ENCODE measurements at places on chromosomes 6 and 20.

DNA sequence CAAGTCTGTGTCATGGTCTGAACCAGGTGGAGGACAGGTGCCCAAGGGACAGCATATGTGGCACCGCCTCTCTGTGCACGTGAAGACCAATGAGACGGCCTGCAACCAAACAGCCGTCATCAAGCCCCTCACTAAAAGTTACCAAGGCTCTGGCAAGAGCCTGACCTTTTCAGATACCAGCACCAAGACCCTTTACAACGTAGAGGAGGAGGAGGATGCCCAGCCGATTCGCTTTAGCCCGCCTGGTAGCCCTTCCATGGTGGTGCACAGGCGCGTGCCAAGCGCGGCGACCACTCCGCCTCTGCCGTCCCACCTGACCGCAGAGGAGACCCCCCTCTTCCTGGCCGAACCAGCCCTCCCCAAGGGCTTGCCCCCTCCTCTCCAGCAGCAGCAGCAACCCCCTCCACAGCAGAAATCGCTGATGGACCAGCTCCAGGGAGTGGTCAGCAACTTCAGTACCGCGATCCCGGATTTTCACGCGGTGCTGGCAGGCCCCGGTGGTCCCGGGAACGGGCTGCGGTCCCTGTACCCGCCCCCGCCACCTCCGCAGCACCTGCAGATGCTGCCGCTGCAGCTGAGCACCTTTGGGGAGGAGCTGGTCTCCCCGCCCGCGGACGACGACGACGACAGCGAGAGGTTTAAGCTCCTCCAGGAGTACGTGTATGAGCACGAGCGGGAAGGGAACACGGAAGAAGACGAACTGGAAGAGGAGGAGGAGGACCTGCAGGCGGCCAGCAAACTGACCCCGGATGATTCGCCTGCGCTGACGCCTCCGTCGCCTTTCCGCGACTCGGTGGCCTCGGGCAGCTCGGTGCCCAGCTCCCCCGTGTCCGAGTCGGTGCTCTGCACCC is 109.5 kb upstream of the RAB32 start:
- DNase-seq: no peak

- no peak for DNase-seq
Measured at GRCh38 chr20:21613512-21613911, 92.0 kb upstream of the PAX1 start.

DNA sequence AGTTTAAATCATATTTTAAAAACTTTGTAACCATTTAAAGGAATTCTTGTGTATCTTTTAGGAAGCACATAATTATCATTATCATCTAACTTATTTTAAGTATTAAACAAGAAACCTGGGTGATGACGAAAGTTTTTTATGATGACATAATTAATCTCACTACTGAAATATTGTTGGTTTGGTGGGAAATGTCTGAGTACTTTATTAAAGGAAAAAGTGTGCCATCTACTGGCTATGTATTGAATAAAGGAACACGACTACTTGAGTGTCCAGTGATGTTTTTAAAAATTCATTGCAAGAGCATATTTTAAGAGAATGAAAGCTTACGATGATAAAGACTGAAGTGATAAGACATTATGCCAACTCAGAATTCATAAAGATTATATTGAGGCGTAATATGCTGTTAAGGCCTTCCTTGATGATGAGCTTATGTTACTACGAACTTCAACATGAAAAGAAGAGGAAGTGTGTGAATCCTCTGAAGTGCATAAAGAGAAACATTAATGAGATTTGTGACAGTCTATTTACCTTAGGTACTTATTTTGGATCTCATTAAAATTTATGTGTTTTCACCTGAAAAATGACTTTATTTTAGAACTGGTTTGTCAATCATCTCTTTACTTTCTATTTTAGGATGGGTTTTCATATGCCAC is 12.0 kb upstream of the TRMT11 start:
- DNase-seq: peak; percentile 61

DNA sequence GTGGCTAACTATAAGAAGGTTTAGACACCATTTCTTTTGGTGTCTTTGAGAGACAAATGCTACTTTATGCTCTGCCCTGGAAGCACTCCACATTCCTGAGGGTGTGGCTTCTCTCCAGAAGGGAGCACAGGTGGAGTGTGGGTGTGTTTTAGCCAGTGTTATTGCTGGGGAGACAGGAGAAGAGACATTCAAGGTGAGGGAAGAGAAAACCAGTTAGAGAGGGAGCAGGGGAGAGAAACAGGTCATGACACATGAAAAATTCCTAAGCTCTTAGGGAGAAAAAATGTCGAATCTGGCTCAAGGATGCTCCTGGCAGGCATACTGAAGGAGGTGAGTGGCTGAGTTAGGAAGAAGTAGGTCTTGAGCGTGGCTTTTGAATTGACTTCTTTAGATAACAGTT is 292.8 kb downstream of the CLIC5 start:
- no peak for DNase-seq

DNA sequence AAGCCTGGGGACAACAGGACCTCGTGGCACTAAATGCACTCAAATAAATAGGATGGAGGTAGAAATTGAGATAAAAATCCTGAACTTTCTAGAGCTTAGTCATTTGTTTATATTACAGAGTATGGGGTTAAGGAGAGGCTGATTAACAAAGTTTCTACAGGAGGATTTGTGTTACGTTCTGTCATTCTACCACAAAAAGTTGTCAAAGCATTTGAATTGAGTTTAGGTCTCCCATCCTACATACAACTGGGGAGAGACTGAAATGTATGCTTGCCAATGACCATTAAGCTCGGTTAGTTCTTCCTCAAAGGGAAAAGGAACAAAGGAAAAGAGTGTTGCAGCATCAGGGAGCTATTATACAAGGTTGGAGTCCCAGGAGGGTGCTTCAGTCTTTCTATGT is 597.9 kb downstream of the COL12A1 start:
- no peak for DNase-seq

DNA sequence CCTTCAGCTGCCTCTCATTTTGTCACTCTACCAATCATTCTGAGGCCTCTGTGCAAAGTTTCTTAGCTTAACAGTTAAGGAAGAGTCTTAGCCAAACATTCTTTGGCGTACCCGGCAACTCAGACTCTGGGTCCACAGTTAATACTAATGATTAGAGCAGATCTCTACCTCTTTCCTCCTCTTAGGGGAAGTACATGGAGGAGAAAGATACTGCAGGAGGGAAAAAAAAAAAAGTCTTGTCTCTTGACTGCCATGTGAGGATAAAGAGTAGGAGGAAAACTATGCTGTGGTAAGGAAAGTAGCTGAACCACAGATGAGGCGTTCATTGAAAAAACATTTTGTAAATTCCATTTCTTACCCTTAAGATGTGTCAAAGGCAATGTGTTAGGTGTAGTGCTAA is 44.0 kb upstream of the MARCKS start:
- DNase-seq: peak; percentile 51

DNA sequence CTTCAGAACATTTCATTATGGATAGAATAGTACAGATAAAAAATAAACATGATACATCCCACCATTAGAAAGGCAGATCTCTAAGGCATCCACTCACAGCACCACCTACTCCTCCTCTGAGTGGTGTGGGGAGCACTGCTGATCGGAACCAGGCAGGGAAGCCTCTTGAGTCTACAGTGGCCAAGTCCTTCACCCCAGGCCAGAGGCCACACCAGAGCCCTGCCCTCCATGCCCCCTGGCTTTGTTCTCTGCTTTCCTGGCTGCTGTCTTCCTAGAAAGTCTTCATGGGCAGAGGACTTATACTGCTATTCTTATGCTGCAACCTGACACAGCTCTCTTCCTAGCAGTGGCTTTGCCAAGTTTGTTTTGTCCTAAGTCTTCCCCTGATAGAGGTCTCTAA is 201.8 kb upstream of the THBS2 start:
- DNase-seq: no peak

DNA sequence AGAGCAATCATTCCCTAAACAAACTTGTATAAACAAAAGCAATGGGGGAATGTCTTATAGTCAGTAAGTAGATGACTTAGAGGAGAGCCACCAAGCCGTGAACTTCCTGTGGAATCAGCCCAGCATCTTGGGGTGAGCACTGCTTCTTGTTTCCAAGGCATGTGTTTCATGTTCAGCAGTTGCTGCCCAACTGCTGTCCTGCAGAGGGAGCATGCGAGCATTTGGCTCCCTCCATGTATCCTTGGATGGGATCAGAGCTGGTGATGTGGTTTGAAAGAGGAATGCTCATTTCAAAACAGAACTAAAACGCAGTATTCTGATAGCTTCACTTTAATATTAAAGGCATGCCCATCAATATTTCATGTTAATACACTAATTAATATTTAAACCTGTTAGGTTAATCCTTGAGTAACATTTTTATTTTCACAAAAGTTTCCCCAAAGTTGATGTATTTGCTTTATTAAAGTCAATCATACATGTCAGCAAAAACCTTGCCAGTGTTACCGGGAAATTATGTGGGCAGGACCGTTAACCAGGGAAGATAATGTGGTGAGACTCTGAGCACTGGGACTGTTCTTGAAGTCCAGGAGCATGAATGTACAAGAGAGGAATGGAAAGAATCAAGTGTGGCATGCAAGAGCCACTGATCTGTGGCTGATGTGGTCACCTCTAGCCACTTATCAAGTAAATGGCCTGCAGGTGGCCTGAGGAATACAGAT is 172.1 kb upstream of the GGTLC1 start:
- DNase-seq: peak; percentile 38

- no peak for DNase-seq
Measured at GRCh38 chr6:113587078-113587699, 270.0 kb upstream of the MARCKS start.

DNA sequence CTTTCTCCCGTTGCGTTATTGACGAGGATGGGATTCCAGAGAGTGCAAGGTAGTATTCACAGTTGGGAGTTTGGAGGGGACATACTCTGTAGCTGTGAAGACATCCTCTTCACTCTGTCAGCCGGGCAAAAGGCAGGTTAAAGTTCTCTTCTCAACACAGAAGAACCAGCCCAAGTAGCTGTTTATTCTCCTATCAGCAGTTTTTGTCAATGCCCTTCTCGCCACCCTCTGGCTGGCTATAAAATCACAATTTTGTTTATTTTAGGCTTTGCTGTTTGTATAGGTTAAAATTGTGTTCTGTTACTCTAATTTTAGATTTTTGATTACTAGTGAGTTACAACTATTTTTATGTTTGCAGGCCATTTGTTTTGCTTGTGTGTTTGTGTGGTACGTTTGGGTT is 37.9 kb upstream of the MAS1 start:
- DNase-seq: peak; percentile 2
